ENCODE measurements at places on chromosomes 7 and 10.

DNA sequence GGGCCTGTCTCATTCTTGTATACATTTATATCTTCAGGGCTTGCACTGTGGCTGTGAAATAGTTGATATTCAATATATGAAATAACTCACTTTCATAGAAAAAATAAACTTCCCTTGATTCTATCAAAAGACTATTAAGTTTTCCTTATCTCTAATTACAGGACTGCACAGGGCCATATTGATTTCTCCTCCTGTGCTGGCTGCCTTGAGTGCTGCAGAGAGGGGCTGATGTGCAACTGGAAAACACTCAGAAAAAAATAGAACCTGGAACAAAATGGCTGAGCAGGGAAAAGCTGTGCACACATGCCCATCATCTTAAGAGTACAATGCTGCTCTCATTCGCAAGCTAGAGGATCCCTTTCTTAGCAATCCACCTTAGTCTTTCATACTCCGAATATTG lies 5.9 kb upstream of the HDAC9 start:
- DNase-seq = no peak

GRCh38 chr7:65265933-65266519 lies 107.6 kb upstream of the ZNF92 start:
- no peak for DNase-seq

DNA sequence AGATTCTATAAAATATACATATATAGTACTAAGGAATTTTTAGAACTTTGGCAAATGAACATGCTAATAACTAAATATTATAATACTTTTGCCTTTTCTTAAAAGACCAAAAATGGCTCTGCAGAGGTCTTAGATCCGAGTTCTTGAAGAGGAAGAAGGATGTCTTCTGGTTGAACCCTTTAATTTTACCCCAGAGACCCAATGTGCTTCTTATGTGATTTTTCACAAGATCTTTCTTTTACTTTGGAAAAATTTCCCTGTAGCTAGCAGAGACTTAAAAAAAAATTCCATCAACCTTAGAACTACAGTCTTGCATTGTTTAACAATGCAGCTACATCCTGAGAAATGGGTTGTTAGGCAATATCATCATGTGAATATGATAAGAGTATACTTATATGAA lies 663.2 kb downstream of the PARD3 start:
- no peak for DNase-seq

- DNase-seq = no peak
Observed at GRCh38 chr10:131181456-131181855, 130.1 kb downstream of the TCERG1L start.

DNA sequence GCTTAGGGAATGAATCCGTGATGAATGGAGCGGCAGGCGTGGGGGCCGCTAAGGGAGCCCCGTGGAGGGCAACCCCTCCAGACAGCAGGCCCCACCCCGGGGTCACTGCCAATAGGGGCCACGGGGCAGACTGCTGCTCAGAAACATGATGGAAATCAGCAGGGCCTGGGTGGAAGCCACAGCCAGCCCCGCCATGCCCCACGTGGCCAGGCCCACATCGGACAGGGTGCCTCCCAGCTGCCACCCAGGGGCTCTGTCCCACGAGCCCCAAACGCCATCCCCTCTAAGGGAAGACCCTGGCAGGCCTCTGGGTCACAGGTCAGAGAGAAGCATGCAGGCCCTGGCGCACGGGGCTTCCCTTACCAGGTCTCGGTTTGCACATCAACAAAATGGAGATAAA lies 28.4 kb downstream of the TNRC18 start:
- DNase-seq = no peak

DNA sequence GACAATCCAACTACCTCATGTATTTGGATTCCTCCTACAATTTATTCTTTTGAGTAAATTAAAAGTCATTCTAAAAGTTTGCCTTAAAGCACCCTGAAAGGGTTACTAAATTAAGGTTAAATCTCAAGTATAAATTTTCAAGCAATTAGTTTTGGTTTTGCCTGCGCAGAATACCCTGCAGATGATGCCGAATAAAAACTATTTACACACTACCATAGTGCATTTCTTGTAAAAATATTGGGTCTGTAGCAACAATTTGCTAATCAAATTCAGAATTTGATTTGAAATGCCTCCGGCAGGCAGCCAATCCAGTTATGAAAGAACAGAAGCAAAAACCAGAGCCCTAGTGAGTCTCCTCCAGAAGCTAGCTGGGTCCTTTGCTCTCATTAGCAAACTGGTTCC lies 122.2 kb downstream of the TWIST1 start:
- peak; percentile 36 for DNase-seq

- no peak for DNase-seq
Observed at GRCh38 chr7:50412973-50413372, 37.2 kb downstream of the FIGNL1 start.

GRCh38 chr7:47582764-47583738 lies 1.1 kb upstream of the TNS3 start:
- DNase-seq = no peak

DNA sequence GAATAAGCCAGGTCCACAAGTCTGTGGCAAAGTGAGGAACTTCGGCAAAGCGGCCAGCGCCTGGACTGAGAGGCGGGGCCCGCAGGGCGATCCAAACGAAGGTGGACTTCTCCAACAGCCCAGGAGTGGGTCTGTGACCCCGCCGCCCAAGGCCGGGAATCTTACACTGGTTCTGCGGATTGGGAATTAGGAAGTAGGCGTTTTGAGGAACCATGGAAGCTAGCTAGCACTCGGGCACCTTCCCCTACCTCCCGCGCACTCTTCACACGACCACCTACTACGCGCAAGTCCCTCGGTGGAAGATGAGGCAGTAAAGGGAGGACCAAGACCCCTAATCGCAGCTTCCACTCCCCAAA lies 570 bp upstream of the ARF5 start:
- DNase-seq = no peak

DNA sequence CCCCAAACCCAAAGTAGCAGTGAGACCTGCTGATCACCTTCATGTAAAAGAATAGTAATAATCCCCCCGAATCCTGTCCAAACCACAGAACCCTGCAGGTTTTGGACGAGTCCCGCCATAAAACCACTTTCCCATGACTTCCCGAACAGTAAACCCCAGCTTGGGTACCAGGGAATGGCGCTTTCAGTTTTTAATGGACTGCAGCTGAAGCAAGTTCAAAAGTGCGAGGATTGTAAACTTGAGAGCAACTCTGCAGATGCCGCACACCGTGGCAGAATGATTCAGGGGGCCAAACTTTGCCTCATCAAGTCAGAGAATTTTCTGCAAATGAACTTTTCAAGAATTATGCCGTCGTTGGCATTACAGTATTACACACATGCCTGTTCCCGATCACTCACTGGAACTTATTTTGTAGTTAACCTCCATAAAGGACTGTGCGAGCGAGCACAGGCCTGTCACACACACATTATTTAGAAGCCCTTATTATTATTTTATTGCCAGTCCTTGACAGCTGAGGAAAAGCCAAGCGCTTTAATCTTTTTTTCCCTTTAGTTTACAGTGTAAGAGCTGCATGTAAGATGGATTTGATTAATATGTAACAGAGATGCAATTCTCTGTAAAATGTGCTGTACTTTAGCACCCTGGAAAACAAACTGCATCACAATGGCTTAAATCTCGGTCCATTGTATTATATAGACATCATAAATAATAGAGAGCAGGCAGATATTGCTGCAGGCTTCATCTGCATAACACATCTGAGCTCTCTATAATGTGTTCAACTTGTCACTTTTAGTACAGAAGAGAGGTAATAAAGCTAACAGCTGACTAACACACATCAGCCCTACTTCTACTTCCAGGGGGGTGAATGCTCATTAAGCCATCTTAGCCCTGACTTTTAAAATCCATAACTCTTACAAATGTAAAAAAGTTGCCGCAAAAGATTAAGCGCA lies 493.5 kb upstream of the GALNT17 start:
- DNase-seq = no peak

- no peak for DNase-seq
Observed at GRCh38 chr7:48170506-48170905, 752 bp upstream of the ABCA13 start.

DNA sequence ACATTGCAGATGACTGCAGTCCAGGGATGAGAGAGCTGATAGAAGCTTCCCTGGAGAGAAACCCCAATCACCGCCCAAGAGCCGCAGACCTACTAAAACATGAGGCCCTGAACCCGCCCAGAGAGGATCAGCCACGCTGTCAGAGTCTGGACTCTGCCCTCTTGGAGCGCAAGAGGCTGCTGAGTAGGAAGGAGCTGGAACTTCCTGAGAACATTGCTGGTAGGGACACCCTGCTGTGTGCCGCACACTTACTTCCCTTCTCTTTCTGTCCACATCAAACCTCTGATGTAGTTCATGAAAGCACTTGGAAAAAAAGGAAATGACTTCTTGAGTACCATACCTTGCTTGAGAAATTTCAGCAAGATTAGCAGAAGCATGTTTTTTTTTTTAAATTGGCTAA lies 25.3 kb downstream of the MAP3K8 start:
- no peak for DNase-seq

- no peak for DNase-seq
Observed at GRCh38 chr10:68987611-68988010, 992 bp upstream of the KIFBP start.

GRCh38 chr7:143898810-143899209 lies 3.2 kb downstream of the TCAF1 start:
- no peak for DNase-seq

- no peak for DNase-seq
Observed at GRCh38 chr7:25031007-25031406, 51.0 kb upstream of the OSBPL3 start.

Data from AG20443 (cell line).